ENCODE measurements at places on chromosomes 4 and X.

GRCh38 chr4:36039026-36039425 lies 205.3 kb downstream of the ARAP2 start:
- DNase-seq: no peak

GRCh38 chrX:111506826-111507225 lies 4.6 kb upstream of the SERTM2 start:
- no peak for DNase-seq

DNA sequence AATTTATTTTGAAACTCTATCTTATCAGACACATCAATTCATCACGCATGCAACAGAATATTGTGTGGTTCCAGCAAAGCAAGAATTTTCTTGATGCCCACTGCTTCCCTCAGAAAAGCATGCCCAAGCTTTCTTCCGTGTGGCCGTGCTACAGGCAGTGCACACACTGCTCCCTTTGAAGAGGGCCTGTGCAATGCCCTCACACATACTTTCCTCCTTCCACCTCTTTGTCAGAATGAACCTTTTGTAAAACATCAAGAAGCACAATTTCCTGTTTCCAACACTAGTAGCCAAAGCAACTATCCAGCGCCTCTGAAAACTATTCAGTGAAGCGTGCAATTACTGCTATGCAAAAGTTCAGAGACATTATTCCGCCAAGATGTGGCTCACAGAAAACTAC lies 201.7 kb downstream of the NLGN4X start:
- DNase-seq: no peak

DNA sequence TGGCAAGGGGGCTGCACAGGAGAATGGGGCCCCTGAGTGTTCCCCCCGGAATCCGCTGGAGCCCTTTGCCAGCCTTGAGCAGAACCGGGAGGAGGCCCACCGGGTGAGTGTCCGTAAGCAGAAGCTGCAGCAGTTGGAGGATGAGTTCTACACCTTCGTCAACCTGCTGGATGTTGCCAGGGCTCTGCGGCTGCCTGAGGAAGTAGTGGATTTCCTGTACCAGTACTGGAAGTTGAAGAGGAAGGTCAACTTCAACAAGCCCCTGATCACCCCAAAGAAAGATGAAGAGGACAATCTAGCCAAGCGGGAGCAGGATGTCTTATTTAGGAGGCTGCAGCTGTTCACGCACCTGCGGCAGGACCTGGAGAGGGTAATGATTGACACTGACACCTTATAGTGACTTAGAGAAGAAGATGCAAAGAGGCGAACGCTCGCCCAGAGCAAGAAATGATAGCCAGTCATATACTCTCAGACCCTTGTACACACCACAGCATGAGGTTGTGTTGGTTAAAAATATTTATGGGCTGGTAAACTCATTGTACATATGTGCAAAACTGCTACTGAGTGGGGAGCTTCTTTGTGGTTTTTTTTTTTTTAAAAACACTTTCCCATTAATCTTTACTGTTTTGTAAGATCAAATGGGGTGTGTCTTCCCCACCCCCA lies 52.5 kb downstream of the JADE1 start:
- no peak for DNase-seq

- DNase-seq: no peak
Observed at GRCh38 chr4:107725281-107725859, 5.3 kb upstream of the PAPSS1 start.

- DNase-seq: no peak
Observed at GRCh38 chr4:76498550-76498949, 63.5 kb downstream of the SHROOM3 start.

- no peak for DNase-seq
Observed at GRCh38 chr4:11596989-11597388, 168.3 kb upstream of the HS3ST1 start.

DNA sequence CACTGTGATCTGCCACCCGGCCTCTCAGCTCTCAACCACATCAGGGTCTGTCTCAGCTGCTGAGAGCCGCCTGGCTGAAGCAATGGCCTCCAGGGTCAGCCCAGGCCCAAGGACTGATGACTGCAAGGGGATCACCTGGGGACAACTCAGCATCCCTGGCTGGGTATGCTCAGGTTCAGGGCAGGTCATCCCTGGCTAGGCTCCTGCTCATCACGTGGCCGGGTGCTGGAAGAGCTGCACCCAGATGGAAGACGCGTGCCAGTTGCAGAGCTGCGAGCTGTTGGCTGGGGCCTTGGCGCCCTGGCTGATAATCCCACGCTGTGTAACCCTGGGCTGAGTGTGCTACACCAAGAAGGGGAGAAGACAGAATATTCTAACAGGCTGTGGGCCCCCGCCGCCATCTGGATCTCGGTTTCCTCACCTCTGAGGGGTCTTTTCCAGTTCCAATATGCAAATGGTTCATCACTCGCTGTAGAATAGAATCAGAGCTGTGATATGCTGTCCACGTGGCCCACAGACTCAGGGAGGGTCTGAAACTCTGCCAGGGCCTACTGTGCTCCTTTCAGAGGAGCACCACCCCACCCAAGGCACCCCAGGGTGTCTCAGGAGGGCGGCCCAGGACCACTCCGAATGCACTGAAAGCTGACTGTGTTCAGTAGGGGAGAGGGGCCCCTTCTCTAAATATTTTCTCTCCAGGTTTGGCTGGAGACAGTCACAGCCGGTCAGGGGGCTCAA lies 338.8 kb downstream of the BCOR start:
- DNase-seq: no peak

DNA sequence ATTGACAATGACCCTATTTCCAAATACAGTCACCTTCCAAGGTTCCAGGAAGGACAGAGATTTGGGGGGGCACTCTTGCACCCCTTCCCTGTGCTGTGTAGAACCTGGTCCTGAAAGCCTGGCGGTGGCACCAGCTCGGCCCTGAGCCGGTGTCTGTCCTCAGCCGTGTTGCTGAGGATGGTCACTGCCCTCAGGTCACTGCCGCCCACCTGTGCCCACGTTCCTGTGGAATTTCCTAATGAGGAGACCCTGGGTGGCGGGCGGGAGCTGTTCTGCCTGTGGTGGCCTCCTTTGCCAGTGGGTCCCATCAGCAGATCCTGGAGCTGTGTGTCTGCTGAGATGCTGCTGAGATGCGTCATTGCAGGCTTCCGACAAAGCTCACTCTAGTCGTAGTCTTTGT lies 32.9 kb downstream of the NELFA start:
- DNase-seq: no peak
